ENCODE measurements at places on chromosomes 3 and 15.

DNA sequence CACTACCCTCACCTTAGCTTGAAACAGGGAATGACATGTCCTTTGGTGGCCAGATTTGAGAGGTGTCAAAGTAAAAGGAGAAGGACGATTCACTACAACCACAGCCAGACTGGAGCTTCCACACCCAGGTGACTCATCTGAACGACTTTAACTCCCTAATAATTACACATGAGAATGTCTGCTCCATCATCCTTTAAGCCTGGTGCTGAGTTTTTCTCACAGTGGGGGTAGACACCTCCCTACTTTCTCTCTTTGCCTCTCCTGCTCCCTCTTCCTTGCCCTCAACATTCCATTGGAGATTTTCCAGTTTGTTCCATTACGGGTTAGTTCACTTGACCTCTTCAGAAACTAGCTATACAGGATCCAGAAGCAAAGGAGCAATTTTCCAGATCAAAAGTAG, 154.3 kb upstream of the BHLHE40 start:
- DNase-seq, result no peak

- no peak for DNase-seq
Measured at GRCh38 chr3:99965681-99966408, 148.2 kb downstream of the CMSS1 start.

GRCh38 chr3:41131224-41131623, 68.1 kb upstream of the CTNNB1 start:
- no peak for DNase-seq

GRCh38 chr3:25558121-25558520, 106.6 kb downstream of the TOP2B start:
- no peak for DNase-seq

- DNase-seq, result no peak
Measured at GRCh38 chr15:70033529-70034140, 64.1 kb downstream of the TLE3 start.

- DNase-seq, result no peak
Measured at GRCh38 chr15:63943829-63944680, 102.2 kb downstream of the DAPK2 start.

GRCh38 chr3:194950906-194951628, 265.4 kb downstream of the FAM43A start:
- no peak for DNase-seq

DNA sequence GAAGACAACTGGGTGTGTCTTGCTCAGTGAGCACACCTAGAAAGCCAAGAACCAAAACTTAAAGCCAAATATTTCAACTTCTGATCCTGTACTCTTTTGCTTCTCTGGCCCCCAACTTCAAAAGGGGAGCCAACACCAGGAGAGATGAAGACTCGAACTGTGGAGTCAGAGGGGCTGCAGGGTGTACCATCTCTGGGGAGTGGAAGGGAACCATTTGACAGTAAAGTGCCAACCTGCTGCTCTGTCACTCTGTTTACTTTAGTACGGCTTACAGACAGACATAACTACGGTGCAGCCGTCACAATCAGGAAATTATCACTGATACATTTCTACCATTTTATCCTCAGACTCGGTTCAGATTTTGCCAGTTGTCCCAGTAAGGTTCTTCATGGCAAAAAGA, 1.6 kb downstream of the FBXO22 start:
- DNase-seq, result no peak

- no peak for DNase-seq
Measured at GRCh38 chr3:122283796-122284445, 41.1 kb upstream of the CSTA start.

DNA sequence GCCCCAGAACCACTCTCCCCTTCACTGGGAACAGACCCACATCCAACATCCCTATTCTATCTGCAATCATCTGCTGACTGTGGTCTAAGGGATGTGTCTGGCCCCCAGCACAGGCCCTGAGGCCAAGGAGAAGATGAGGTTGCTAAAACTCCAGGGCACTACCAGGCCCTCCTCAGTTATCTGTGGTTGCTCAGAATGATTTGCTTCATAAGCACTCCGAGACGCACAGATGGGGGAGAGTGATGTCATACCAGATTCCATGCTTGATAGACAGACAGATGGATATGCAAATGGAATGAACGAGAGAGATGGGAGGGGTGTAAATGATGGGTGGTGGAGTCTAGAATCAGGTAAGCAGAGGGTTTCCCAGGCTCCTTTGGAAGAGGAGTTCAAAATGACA, 57.8 kb downstream of the CEMIP start:
- no peak for DNase-seq

Measured in stimulated activated CD4-positive, alpha-beta T cell treated with anti-CD3 and anti-CD28 coated beads, TNF-alpha, amount 100 ng/mL, for 1 hour (primary cell).